ENCODE measurements at places on chromosomes 13 and 19. TPM values are rescaled to one million over a fixed set of nuclear protein-coding genes. Genes with fewer than 3 reads are reported as not detected.

DNA sequence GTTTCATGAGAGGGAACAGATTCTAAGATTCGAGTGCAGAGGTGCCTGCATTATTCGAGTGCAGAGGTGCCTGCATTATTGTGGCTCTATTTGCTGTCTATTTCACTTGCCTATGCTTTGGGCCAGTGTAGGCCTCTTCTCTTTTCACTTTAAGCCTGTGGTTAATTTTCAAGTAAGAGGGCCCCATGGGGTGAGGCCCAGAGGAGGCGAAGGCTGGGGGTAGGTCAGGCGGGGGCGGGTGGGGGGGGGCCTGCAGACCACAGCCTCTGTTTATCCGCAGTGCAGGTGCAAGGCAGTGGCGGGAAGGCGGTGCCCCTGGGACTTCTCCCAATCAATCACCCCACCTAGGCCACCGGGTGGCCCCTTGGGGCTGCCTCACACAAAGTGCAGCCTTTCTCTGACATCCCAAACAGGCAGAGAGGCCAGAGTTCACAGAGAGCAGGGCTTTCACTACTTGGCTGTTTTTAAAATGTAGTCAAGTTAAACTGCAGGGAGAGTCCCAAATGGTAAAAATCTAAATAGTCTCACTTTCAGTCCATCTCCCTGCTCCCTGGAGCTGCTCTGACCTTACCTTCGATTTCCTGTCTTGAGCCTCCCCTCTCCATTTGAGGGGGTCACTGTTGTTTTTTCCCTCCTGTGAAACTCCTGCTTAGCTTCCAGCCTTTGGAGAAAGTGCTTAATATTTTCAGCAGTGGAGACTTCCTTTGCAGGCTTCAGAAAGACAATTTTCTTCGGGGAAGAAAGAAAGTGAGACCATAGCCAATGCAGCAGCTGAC is 249.0 kb downstream of the DLEU7 start:
- H3K27me3 ChIP-seq = no peaks in the 10 kb centered on the region
- no peaks in the 10 kb centered on the region for H3K36me3 ChIP-seq
- H3K4me1 ChIP-seq = peaks cover 12% of the 10 kb centered on the region
- DNase-seq = no peak
- no peak overlapping the region for H3K4me3 ChIP-seq

- no peak overlapping the region for H3K4me3 ChIP-seq
- peaks cover 22% of the 10 kb centered on the region for H3K27me3 ChIP-seq
- peaks cover 23% of the 10 kb centered on the region for H3K4me1 ChIP-seq
- no peak for DNase-seq
- no peaks in the 10 kb centered on the region for H3K36me3 ChIP-seq
Observed at GRCh38 chr19:49430678-49431329, 5.6 kb downstream of the GFY start.

DNA sequence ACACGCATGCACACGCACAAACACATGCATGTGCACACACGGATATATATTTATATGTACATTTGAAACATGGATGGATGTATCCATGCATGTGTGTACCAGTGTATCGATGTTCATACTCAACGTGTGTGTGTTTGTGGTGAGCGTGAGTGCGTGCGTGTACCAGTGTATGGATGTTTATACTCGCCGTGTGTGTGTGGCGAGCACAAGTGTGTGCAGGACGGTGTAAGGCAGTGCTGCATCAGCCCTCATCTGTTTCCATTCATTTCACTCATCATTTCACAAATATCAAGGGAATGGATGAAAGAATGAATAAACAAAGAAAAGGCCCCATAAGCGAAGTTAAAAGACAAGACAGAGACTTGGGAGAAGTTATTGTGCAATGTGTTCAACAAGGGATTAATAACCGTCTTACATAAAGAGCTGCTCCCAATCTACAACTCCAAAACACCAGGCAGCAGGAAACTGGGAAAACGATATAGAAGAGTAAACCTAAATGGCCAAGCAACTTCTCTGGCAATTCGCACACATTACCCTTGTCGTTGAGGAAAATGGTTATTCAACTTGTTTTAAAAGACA is 21.7 kb upstream of the MIER2 start:
- H3K36me3 ChIP-seq = no peaks in the 10 kb centered on the region
- H3K27me3 ChIP-seq = no peaks in the 10 kb centered on the region
- H3K27ac ChIP-seq = no peak overlapping the region
- no peak for DNase-seq
- H3K4me1 ChIP-seq = no peaks in the 10 kb centered on the region
- H3K4me3 ChIP-seq = no peak overlapping the region

GRCh38 chr19:13057147-13057572 is 45.5 kb downstream of the LYL1 start:
- no peaks in the 10 kb centered on the region for H3K27me3 ChIP-seq
- H3K27ac ChIP-seq = peak overlapping the region; percentile 96
- no peaks in the 10 kb centered on the region for H3K36me3 ChIP-seq
- H3K4me3 ChIP-seq = no peak overlapping the region
- no peak for DNase-seq
- H3K4me1 ChIP-seq = peaks cover 96% of the 10 kb centered on the region

GRCh38 chr19:52584736-52585440 is 14.8 kb downstream of the ZNF701 start:
- H3K27ac ChIP-seq = no peak overlapping the region
- peak overlapping the region; percentile 22 for H3K4me3 ChIP-seq

DNA sequence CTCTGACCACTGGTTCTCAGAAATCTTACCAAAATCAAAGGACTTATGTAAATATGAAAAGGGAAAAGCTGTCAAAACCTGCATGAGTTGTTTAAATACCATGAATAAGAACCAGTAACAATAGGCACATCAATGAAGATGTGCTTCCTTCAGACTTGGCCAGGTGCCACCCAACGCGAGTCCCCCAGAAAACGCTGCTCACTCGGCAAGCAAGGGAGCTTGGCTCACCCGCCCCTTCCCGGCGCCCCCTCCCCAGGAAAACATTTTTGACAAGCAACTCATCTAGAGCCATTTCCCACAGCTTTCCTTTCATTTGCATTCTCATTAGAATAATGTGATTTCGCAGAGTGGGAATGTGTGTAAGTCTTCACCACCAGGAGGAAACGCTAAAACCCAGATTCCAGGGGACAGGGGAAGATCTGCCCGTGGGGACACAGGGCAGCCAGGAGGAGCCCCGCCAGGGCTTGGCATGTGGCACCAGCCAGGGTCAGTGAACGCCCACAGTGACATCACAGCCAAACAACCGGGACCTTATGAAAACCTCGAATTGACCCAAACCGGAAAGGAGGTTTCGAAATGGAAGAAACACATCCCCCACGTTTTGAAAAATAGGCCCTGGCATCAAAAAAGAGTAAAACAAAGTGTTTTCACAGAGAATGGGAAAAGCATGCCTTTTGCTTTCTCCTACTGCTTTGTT is 366.2 kb upstream of the TSHZ3 start:
- no peaks in the 10 kb centered on the region for H3K4me1 ChIP-seq
- H3K4me3 ChIP-seq = no peak overlapping the region
- DNase-seq = no peak
- H3K27me3 ChIP-seq = no peaks in the 10 kb centered on the region
- no peak overlapping the region for H3K27ac ChIP-seq

GRCh38 chr19:33208904-33209849 is 15.0 kb downstream of the LRP3 start:
- no peak overlapping the region for H3K4me3 ChIP-seq
- H3K27me3 ChIP-seq = no peaks in the 10 kb centered on the region
- no peaks in the 10 kb centered on the region for H3K4me1 ChIP-seq
- H3K36me3 ChIP-seq = no peaks in the 10 kb centered on the region
- no peak overlapping the region for H3K27ac ChIP-seq

DNA sequence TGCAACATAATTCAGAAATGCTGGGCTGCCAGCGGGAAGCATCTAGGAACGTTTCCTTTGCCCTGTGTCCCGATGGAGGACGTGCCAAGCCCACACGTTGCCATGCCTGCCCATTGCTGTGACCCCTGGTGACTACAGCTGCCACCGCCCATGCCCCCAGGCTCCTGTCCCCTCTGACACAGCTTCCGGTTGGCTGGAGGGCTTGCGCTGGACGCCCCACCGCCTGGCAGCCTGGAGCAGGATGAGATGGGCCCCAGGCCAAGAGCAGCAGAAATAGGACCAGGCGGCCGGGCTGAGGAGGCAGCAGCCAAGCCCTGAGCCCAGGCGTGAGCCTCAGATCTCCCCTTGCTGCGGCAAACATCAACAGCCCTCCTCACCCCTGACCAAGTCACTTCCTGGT is 125.9 kb downstream of the COL4A2 start:
- H3K36me3 ChIP-seq = peaks cover 42% of the 10 kb centered on the region
- H3K27me3 ChIP-seq = no peaks in the 10 kb centered on the region
- peak overlapping the region; percentile 65 for H3K27ac ChIP-seq
- H3K4me1 ChIP-seq = no peaks in the 10 kb centered on the region
- DNase-seq = no peak
- H3K4me3 ChIP-seq = no peak overlapping the region

DNA sequence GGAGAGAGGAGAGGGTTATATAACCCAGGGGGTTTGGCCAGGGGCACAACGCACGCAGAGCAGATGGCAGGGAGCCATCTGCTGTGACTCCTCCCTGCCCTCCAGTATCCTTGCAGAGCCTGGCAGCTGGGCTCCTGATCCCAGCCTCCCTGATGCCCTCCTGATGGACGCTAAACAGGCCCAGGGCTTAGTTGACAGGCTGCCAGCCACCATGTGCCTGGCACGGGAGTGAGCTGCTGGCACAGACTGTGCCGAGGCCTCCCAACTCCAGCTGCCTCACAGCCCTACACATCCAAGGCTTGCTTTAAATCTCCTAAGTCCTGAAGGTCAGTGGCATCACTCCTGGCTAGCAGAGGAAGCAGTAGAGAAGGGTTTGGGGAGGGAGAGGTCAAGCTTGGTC is 16.7 kb downstream of the SYDE1 start:
- H3K4me1 ChIP-seq = peaks cover 16% of the 10 kb centered on the region
- no peaks in the 10 kb centered on the region for H3K27me3 ChIP-seq
- DNase-seq = no peak
- peak overlapping the region; percentile 79 for H3K4me3 ChIP-seq
- H3K27ac ChIP-seq = peak overlapping the region; percentile 96

DNA sequence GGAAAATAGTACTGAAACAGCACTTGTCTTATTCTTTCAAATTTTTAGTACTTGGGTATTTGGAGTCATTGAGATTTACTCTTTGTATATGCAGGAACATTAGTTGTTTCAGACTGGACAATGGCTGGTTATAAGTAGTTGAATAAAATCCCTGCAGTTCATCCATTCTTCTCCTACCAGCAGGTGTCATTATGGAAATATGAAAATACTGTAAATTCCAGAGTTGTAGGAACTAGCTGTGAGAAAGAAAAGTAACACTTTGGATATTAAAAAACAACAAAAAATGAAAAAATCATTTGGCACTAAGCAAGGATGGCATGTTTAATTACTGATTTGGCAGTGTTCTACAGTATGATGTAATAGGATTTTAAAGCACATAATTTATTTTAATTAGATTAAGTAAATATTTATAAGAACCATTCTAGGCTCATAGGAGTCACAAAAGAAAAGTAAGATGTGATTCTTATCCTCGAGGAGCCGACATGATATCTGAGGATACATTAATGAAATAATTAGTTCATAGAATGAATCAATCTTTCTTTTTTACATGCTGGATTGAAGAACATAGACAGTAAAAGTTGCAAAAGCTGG is 155.3 kb downstream of the KCNRG start:
- no peaks in the 10 kb centered on the region for H3K36me3 ChIP-seq
- no peak overlapping the region for H3K4me3 ChIP-seq
- no peak overlapping the region for H3K27ac ChIP-seq
- no peaks in the 10 kb centered on the region for H3K4me1 ChIP-seq

DNA sequence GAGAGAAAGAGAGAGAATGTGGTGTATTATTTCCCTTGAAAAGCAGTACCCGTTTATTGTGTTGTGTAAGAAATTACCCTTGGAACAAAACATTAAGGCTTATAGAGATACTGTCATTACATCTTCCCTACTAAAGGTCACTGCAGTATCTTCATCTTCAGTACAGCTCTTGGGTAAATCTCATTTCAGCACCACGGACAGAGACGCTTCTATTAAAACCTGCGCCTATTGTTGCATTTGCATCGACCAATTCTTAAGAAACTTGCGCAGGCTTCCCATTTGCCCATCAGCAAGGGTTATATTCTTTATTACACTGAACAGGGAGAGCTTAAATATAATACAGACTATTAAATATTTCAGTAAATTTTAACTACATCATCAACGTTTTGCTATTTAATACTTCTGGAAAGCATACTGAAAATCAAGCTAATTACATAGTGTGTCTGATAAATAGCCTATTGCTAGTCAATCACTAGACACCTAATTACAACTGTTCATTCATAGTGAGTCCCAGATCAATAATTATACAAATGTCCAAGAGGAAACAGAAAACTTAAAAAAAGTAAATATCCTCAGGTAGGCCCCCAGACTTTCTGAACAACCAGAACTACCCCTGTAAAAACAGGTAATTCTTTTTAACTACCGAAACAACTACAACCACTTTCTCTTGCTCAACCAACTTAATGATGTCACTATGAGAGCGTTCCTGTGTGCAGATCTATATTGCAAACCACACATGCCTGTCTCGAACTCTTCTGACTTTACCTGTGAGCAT is 350.6 kb downstream of the LIG4 start:
- no peak overlapping the region for H3K27ac ChIP-seq
- DNase-seq = no peak
- H3K27me3 ChIP-seq = peaks cover 6% of the 10 kb centered on the region
- H3K36me3 ChIP-seq = no peaks in the 10 kb centered on the region
- H3K4me3 ChIP-seq = no peak overlapping the region

DNA sequence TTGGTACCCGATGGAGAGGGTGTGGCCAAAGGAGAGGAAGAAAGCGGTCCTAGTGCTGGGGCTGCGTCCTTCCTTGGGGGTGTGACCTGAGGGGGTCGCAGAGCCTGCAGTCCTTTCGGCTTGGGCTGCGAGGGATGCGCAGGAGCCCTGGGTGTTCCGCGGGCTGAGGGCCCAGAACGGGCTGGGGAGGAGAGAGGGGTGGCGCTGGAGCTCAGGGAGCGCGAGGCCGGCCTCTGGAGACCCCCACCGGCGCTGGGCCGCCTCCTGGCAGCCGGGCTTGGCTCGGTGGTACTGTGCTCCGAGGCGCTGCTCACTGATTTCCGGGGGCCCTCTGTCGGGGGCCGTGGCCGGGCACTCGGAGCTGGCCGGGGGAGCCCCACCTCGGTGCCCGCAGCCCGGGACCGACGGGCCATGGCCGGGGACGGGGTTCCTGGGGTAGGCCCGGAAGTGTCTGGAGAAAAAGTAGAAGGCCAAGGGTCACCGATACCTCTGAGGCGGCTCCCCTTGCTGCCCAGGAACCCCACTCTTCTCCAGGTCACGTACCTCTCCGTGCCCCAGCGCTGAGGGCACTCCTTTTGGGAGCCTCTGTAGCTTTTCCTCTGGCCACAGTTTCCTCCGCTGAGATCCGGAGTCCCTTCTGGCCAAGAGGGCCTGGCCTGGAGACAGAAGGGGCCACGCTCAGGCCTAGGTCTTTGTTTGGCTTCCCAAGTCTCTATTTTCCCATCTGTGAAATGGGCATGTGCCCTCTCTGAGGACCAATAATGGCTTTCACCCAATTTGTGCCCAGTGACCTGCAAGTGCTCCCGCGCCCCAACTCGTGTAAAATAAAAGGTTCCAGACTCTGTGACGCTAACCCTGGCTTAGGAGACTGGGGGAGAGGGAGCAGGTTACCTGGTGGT is 1.6 kb downstream of the PRR36 start:
- H3K4me1 ChIP-seq = peaks cover 73% of the 10 kb centered on the region
- peak overlapping the region; percentile 27 for H3K4me3 ChIP-seq
- peaks cover 11% of the 10 kb centered on the region for H3K27me3 ChIP-seq
- no peak for DNase-seq
- H3K27ac ChIP-seq = no peak overlapping the region

The ARMC6 gene
- total RNA-seq = 28.6 TPM

The ZNF723 gene
- not detected for total RNA-seq

The ZNF540 gene
- 2.5 TPM for total RNA-seq
